AG20443 (cell line): ENCODE measurements at places on chromosomes 13 and 19.

GRCh38 chr19:19056636-19057275 lies 7.0 kb upstream of the SLC25A42 start:
- DNase-seq: no peak

GRCh38 chr19:6906559-6907060 lies 19.2 kb downstream of the ADGRE1 start:
- no peak for DNase-seq

DNA sequence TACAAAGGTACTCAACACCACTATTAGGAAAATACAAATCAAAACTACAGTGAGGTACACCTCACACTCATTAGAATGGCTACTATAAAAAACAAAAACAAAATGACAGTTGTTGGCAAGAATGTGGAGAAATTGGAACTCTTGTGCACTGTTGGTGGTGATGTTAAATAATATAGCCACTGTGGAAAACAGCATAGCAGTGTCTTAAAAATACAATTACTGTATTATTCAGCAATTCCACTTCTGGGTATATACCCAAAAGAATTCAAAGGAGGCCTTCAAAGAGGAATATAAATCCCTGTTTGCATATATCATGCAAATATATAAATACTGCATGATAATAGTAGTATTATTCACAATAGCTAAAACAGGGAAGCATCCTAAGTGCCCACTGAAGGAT lies 66.8 kb downstream of the CDK8 start:
- no peak for DNase-seq

- DNase-seq: no peak
Observed at GRCh38 chr13:91639330-91639729, 240.9 kb downstream of the GPC5 start.

DNA sequence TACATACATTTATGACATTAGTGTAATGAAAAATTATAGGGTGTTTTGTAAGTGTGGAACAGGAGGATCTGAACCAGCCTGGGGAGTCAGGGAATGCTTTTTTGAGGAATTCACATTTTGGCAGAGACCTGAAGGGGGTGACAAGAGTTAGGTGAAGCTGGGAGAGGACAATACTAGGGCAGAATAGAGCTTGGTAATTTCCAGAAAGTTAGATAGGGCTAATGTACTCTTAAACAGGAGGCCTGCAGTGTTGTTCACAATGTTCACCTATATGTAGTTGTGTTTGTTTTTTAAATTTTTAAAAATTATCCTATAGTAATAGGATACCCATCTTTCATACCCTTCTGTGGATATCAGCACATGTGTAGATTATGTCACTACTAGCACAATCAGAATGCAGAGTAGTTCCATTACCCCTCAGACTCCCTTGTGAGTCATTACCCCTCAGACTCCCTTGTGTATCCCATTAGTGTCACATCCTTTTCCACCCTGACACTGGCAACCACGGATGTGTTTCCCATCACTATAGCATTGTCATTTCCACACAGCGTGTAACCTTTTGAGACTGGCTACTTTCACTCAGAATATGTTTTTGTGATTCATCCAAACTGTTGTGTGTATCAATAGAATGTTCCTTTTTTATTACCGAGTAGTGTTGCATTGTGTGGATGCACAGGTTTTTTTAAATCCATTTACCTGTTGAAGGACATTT lies 43.1 kb downstream of the PCCA start:
- peak; percentile 83 for DNase-seq

GRCh38 chr13:46530084-46530935 lies 22.7 kb upstream of the LRCH1 start:
- peak; percentile 37 for DNase-seq

DNA sequence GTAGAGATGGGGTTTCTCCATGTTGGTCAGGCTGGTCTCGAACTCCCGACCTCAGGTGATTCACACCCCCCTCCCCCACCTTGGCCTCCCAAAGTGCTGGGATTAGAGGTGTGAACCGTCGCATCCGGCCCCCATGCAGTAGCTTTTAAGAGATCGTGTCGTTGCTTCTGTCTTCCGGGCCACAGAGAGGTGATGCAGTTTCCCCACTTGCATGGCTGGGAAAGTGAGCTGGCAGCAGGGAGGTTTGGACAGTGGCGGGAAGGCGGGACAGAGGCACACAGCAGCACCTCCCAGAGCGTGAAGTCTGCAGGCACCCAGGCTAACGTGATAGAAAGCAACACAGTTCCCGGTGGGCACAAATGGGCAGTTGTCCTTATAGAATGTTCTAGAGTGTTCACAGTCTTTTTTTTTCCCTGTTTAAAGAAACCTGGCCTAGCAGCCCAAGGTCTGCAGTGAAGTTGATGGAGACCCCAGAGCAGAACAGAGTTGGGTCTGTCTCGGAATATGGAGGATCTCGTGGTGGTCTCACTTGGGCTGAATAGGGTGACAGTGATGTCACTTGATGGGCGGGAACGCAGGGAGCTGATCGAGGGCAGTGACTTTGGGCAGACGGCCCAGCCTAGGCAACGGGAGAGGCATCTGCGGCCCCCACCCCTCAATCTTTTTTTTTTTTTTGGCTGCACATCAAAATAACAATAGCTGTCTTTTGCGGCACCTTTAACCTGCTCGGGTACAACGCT lies 4.9 kb downstream of the UHRF1 start:
- DNase-seq: no peak

DNA sequence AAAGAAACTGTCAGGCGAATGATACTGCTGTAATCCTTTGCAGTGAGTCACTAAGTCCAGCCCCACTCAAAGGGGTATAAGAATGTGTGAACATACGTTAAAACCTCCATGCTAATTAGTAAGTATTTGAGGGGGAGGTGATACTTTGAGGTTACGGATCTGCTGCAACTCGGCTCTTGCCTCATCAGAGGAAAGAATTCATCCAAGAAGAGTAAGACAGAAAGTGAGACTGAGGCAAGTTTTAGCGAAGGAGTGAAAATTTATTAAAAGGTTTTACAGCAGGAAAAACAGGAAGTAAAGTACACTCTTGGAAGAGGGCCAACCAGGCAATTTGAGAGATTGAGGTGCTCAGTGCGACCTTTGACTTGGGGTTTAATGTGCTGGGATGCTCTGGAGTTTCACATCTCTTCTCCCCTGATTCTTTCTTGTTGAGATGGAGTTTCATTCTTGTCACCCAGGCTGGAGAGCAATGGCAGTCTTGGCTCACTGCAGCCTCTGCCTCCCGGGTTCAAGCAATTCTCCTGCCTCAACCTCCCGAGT lies 9.8 kb downstream of the CLEC4M start:
- no peak for DNase-seq

DNA sequence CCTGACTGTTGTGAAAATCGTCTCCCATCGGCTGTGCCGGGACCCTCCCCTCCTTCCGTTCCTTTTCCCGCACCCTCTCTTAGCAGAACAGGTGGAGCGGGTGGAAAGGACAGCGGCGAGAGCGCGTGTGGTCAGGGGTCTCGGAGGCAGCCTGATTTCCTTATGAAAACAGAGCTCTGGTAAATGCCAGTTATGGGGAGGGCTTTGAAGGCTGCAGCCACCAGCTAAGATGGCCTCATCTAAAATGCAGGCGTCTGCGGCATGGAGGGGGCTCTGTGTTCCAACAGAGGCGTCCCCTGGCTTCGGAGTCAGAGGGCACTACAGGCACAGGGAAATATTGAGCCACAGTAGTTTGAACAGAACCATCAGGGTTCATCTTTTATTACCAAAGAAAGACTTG lies 93.8 kb upstream of the SOX1 start:
- no peak for DNase-seq

DNA sequence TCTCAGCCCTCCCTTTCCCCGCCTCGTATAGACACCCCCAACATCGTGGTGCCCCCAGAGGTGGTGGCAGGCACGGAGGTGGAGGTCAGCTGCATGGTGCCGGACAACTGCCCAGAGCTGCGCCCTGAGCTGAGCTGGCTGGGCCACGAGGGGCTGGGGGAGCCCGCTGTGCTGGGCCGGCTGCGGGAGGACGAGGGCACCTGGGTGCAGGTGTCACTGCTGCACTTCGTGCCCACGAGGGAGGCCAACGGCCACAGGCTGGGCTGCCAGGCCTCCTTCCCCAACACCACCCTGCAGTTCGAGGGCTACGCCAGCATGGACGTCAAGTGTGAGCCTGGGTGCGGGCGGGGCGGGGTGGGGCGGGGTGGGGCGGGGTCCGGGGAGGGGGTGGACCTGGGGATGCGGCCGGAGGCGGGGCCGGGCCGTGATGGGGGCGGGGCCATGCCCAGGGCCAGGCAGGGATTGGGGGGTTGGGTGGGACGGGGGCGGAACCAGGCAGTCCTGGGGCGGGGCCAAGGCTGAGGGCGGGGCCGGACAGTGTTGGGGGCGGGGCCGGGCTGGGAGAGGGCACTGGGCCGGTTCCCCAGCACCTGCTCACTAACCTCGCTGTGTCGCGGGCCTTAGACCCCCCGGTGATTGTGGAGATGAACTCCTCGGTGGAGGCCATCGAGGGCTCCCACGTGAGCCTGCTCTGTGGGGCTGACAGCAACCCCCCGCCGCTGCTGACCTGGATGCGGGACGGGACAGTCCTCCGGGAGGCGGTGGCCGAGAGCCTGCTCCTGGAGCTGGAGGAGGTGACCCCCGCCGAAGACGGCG lies 7.8 kb downstream of the MAG start:
- DNase-seq: no peak

DNA sequence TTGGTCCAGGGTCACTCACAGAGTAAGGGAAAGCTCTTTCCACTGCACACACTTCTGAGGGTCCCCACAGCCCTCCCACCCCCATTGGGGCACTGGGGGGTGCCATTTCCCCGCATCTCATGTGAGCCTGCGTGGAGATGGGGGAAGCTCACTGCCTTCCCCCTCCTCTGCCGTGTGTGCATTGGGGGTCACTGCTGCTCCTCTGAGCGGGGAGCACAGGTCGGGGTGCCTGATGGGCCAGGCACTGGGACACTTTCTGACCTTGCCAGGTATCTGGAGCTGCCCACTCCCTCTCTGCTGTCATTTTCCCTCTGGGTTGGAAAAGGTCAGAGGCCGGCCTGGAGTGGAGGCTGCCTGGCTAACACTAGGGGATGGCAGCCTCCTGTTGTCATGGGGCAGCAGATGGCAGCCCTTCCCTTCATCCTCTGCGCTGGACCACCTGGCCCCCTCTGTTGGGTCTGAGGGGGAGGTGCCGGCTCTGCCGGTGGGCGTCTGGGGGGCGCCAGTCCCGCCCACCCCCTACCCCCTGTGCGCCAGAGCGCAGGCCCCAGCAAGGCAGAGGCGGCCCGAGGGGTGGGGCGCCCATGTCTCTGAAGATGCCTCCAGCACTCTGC lies 9.1 kb downstream of the SSBP4 start:
- no peak for DNase-seq

- DNase-seq: no peak
Observed at GRCh38 chr13:64305246-64305645, 2889.6 kb upstream of the PCDH20 start.

GRCh38 chr13:49806126-49806536 lies 13.6 kb upstream of the KPNA3 start:
- DNase-seq: no peak

- no peak for DNase-seq
Observed at GRCh38 chr19:8088752-8089663, 36.4 kb downstream of the CCL25 start.

DNA sequence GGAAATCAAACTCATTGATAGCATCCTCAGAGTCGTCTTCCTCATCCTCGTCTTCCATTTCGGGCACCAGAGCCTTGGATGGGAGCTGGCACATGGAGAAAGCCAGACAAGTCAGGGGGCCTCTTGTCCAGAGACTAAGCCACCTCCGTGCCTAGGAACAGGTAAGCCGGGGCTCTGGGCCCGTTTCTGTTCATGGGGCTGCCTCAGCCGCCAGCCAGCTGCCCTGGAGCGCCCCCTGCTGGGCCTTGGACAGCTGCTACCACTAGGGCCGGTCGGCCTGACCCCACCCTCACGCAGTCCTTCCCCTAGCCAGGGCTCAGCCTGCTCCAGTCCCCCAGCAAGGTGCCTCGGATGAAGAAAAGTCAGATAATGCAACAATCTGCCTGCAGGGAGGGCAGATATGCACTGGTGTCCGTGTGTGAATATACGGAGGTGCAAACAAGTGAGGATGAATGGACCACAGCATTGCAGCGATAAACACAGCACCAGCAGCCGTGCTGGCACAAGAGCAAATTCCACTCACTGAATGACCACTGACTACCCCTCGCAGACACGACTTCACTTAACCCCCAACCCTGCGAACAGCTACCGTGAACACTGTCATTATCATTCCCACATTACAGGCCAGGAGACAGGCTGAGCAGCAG lies 11.9 kb upstream of the PRKD2 start:
- peak; percentile 91 for DNase-seq

GRCh38 chr13:114015111-114015968 lies 41.5 kb upstream of the C13orf46 start:
- DNase-seq: peak; percentile 82

GRCh38 chr13:94243551-94243950 lies 235.9 kb downstream of the DCT start:
- DNase-seq: no peak

DNA sequence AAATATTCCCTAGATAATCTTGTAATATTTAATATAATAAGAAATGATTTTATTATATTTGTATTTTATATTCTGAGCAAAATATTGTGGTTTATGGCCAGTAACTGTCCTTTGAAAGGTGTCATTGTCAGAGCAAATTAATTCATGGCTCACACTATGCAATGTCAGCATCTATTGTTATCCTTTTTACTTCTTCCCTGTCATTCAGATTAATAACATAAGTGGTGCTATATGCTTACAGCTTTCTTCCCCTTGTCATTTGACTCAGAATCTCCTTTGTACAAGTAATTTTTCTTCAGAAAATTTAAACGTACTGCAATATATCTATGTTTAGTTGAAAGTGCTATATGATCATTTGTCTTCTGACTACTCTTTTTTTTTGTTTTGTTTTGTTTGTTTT lies 1738.2 kb upstream of the MIR17HG start:
- DNase-seq: no peak

GRCh38 chr19:1361601-1362386 lies 21.9 kb upstream of the NDUFS7 start:
- DNase-seq: peak; percentile 30

GRCh38 chr13:66994517-66995202 lies 235.5 kb downstream of the PCDH9 start:
- DNase-seq: no peak

DNA sequence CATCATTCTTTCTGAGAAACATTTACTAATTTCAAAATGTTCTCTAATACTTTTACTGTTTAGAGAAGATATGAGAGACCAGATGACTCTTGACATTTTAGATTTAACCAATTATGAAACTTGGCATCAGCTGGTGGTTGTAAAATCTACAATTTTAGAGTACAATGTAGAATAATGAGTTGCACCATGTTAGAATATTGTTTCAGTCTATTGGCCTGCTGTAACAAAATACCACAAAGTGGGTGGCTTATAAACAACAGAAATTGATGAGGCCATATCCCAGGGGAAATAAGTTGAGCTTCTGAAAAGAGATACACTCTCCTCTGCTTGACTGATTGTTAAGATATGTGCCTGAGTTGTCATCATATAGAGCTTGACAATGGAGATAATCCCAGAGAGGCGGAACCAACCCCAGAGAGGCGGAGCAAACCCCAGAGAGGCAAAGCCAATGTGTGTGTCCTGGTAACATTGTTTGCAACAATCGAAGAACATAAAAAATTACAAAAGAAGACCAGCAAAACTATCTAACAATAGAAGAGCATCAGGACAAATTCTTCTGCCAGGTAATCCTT lies 373.0 kb upstream of the SLITRK1 start:
- DNase-seq: no peak
